ENCODE measurements at places on chromosomes 2 and 18. TPM values are rescaled to one million over a fixed set of nuclear protein-coding genes. Genes with fewer than 3 reads are reported as not detected.

Gene MBP
- total RNA-seq = 82.6 TPM

Gene SPP2
- not detected for total RNA-seq

Gene EIF2B4
- 53.6 TPM for total RNA-seq

Gene QPCT
- total RNA-seq = 7.4 TPM

Gene RAX
- not detected for total RNA-seq

Gene NCKAP5
- 0.20 TPM for total RNA-seq

Gene TUBA4B
- total RNA-seq = not detected

Gene INPP5D
- total RNA-seq = 2.2 TPM

Gene ZNF514
- total RNA-seq = 19.1 TPM

- DNase-seq = peak; percentile 18
These were observed 253.1 kb upstream of the ZNF521 start for GRCh38 chr18:25604894-25605597.

DNA sequence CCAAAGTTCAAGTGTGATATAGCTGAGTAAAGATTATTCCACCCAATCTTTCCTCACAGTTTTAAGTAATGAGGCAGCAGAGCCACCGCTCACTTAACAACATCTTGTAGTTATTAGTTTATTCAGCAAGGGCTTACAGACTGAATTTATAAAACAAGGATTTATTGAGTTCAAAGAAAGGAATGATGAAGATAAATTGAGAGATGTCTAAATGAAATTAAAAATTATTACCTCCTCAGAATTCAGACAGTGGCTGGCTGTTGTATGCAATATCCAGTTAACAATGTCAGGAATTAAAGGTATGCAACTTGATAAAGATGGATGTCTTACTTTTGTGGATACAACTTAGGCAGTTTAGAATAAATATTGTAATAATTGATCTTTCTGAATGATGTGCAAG lies 927.3 kb upstream of the CDH2 start:
- DNase-seq = no peak

DNA sequence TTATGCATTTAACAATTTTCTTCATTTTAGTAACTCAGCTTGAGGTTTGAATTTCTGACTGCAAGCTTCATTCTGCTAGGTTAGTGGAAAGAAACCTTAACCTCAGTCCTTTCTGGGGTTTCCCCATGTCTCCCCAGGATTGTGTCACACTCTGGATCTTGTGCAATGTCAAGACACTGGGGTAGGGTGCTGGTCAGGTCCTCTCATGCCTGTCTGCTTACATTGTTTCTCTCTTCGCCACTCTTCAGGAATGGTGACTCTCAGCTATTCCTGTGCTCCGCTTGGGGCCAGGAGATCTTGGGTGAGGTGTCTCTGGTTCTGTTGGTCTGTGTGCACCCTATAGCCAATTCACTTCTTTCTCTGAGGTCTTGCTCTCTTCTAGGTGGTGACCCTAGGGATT lies 23.9 kb downstream of the CTLA4 start:
- DNase-seq = no peak

- DNase-seq = no peak
These were observed 93.8 kb downstream of the ICOS start for GRCh38 chr2:204030322-204030721.

- DNase-seq = no peak
These were observed 36.3 kb downstream of the ST8SIA5 start for GRCh38 chr18:46720521-46720920.

GRCh38 chr2:240983361-240983995 lies 14.9 kb upstream of the SNED1 start:
- DNase-seq = peak; percentile 76

- no peak for DNase-seq
These were observed 261.0 kb upstream of the SIX3 start for GRCh38 chr2:44680424-44680971.

DNA sequence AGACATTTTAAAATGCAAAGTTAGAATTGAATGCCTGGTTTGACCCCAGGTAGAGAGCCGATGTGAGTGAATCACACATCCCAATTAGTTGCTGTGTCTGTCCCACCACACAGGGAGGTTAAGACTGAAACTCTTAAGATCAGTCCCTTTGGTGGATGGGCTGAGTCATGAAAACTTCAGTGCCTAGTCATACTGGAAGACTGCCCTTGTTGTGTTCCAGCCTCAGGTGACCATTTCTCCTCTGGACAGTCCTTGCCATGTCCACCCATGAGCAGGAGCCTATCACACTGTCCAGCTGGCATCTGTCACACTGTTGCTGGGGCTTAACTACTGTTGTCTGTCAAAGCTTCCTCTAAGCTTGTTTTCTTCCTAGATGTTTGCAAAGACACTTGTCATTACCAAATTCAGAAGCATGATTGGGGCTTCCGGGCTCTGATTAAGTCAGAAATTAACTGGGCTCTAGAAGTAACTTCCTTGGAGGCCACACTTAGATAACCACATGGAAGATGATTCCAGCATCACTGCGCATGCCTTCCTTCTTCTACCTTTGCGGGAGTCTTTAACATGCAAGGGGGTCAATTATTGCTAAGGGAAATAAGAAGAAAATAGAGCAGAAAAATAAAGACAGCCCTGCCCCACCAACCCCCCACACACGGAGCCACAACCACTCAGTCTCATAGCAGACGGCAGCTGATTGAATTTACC lies 21.3 kb downstream of the CYRIA start:
- no peak for DNase-seq

- no peak for DNase-seq
These were observed 16.7 kb upstream of the PLEKHM3 start for GRCh38 chr2:208042041-208042440.

DNA sequence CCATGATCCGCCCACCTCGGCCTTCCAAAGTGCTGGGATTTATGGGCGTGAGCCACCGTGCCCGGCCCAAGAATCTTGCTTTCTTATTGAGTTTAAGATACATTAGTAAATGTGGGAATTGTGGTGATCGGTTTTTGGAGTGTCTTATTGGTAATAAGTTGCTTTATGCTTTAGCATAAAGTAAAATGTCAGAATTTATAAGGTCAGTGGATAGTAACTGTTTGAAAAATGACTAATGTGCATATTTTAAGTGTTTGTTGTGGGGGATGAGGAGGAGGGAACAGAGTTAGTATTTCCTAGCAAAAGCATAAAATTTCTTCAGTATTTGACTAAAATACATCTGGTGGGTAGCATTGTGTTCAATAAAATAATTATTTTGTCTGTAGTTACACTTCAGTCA lies 77.4 kb downstream of the SLC39A10 start:
- no peak for DNase-seq

DNA sequence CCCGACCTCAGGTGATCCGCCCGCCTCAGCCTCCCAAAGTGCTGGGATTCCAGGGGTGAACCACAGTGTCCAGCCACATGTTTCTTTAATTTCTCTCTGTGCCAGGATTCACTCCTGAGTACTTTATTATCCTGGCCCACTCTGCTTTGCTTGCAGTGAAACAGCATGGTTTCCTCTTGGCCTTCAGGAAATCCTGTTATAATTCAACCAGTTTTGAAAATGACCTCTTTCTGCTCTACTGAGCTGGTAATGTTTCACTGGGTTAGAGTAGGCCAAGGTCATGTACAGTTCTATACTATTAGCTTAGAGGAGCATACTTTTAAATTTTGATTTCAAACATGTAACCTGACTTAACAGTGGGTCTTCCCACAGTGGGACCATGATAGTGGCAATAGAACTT lies 90.6 kb upstream of the PELI1 start:
- no peak for DNase-seq

- DNase-seq = no peak
These were observed 42.8 kb downstream of the SP110 start for GRCh38 chr2:230176996-230177395.

GRCh38 chr2:20176760-20177159 lies 48.2 kb downstream of the SDC1 start:
- no peak for DNase-seq

- DNase-seq = no peak
These were observed 214.0 kb upstream of the KCNJ3 start for GRCh38 chr2:154484338-154485099.

Measured in glutamatergic neuron (in vitro differentiated cells).